Stimulated activated naive CD4-positive, alpha-beta T cell treated with Interleukin-2 at 50 U/mL for 16 hours (primary cell): ENCODE measurements at places on chromosomes 13 and 19.

- DNase-seq, result no peak
These were observed 457.3 kb upstream of the MIR17HG start for GRCh38 chr13:90889906-90890834.

DNA sequence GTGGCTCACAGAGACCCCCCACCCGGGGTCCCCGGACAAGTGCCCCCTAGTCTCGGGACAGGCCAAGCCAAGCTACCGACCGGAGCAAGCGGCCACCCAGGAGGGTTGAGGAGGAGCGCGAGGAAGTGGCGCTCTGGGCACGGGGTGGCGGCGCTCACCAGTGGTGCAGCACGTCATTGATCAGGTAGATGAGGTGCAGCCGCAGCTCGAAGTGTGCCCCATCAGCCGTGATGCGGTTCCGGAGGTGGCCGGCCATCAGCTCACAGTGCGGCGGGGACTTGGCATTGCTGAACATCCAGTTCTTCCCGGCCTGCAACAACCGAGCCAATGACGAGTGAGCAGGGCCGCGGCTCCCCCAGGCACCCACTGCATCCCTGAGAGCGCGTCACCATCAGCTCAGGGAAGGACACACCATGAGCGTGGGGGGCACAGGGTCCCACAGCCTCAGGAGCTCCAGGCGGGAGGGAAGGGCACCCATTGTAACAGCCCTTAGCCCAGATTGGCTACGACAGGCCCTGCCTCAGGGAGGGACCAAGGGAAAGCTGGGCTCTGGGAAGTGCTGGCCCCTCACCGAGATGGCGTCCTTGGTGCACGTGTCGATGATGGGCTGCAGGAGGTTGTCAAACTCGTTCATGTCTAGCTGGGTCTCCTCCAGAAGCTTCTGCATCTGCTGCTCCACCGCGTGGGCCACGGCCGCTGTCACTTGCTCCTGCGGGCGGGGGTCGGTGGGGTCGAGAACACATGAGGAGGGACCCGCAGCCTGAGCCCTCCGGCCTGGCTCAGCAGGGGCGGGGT is 9.6 kb downstream of the CHERP start:
- DNase-seq, result no peak

- no peak for DNase-seq
These were observed 64.1 kb upstream of the OXGR1 start for GRCh38 chr13:97058391-97058790.

DNA sequence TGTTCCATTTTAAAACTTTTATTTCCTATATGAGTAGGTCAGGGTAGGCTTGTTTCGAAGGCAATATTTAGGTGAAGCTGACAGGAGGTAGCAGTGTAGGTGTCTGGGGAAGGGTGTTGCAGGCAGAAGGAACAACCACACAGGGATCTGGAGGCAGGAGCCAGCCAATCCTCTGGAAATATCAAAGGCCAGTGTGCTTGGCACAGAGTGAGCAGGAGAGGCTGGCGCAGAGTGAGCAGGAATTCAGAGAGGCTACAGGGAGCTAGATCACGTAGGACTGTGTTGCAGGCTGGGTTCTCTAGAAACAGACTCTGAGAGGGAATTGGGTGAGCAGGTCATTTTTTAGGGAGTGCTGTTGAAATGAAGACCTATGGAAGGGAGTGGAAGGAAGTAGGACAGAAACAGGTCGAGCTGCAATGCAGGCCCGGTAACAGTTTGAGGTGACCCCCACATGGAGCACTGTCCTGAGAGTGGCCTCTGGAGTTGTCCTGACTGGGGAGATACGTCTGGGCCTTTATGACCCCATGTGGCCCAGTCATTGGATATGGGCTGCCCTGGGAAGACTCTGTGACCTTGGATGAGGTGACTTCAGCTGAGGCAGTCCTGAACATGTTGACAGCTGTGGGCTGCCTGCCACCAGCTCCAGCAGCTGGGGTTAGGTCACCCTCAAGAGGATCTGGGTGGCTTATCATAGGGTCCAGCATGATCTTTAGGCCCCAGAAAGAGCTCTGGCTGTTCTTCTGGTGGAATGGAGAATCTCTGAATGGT is 51.7 kb downstream of the ERCC5 start:
- no peak for DNase-seq

DNA sequence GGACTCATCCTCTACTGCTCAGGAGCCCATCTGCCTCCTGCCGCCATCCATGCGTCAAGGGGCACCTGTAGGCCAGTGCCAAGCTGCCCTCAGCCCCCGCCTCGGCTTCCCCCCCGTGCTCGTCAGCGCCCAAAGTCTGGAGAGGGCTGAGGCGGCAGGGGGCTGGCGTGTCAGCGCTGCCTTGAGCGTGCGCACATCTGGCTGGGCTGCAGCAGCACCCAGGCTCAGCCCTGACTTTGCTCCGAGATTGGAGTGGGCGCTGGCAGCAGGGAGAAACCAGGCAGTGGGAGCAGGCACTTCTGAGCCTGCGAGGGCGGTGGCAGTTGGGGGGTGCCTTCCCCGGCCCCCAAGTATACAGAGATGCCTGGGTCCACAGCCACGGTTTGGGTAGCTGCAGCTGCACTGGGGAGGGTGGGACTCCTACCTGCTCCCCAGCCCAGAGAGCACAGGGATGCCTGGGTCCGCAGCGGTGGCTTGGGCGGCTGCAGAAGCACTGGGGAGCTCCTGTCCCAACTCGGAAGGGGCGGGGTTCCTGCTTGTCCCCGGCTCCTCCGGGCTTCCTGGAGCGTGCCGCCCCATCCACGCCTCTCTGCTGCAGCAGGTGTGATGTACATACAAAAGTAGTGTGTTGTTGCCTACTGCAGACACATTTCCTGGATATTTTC is 44.8 kb upstream of the LPAR6 start:
- no peak for DNase-seq
